ENCODE measurements at places on chromosomes 4 and X.

DNA sequence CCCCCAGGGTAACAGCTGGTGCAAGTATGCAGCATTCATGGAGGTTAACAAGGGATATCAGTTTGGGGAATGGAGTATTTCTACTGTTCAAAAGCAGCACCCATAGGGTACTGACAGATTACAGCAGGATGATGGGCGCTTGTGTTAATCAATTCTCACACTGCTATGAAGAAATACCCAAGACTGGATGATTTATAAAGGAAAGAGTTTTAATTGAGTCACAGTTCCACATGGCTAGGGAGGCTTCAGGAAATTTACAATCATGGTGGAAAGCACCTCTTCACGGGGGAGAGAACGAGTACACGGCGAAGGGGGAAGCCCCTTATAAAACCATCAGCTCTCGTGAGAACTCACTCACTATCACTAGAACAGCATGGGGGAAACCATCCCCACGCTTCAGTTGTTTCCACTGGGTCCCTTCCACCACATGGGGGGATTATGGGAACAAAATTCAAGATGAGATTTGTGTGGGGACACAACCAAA lies 64.1 kb downstream of the TNIP2 start:
- no peak for DNase-seq

GRCh38 chrX:22534643-22535042 lies 261.9 kb downstream of the CBLL2 start:
- no peak for DNase-seq

DNA sequence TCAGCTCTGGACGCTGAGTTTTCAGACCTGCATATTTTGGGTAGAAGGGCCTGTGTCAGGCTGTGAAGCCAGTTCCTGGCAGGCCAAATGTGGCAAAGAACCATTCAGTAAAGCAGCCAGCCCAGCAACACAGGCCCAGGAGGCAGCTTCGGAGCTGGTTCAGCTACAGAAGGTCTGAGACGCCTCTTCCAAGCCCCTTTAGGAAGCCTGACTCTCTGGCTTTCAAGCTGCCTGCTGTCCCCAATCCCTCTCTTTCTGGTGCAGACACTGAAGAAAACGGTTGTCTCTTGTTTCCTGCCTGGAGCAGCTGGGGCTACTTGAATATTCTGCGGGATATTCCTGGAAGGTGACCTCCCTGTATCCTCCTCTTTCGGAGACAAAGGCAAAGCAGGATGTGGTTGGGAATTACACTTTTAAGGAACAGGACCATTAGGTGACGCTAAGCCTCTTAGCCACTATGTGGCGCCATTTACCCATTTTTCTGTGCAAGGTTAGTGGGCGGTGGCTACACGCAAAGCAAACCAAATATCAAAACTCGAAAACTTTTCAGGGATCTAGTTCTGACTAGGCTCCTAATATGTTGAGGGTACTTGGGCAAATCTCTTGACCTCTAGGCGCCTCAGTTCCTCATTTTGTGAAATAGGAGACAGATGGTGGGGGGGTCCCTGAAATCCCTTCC lies 47.2 kb upstream of the LAS1L start:
- DNase-seq, result no peak

DNA sequence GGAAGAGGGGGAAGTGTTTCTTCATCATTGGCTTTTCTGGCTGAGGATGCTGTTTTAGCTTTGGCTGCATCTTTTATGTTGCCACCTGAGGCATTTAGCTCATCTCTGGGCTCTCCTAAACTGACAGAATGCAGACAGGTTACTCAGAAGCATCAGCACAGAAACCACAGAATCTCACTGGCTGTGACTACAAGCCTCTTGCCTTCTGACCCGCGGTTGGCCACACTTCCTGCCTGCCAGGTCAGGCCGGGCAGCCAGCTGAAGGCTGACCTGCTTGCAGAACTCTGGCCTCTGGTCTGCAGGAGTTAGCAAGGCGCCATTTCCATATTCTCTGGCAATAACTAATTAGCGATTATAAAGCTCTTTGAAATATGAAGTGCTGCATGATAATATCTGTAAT lies 366.5 kb downstream of the MID1IP1 start:
- DNase-seq, result no peak

GRCh38 chr4:3660086-3660927 lies 105.9 kb upstream of the ADRA2C start:
- peak; percentile 33 for DNase-seq
